ENCODE measurements at places on chromosomes 4 and X.

DNA sequence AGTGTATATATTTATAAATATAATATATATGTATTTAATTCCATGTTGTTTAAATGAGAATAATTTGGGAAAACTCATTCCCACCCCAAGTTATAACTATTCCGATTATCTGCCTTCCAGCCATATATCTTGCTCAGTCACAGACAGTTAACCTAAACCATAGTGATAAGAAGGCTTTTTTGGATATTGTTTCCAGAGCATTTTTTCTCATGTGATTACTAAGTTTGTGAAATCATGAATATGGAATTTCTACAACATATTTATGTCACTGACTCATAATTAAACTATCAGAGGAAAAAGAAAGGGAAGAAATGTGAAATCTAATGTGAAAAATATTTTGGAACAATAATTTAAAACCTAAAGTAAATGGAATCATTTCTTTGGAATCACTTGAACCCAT, 1163.5 kb upstream of the PABPC4L start:
- DNase-seq = no peak

GRCh38 chr4:185508181-185508580, 27.1 kb downstream of the PDLIM3 start:
- no peak for DNase-seq

DNA sequence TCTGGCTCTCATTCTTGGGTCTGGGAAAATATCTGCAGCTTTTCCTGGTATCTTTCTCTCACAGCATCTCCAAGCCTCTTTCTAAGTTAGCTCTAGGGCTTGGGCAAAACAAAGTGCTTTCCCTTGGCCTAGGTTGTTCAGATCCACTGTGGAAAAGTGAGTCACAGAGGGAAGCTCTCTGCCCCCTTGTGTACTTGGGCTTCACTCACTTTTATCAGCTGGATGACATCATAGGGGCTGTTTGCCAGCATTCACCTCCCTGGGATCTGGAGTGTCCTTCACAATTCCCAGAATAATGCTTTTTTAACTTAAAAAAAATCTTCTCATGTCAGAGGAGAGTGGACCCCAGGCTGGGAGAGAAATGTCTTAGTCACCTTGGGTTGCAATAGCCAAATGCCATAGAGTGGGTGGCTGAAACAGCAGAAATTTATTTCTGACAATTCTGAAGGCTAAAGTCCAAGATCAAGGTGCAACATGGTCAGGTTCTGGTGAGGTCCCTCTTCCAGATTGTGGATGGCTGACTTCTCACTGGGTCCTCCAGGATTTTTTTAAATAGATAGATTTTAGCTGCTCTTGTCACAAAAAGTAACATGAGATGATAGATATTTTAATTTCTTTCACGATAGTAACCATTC, 247.8 kb downstream of the SH2D1A start:
- DNase-seq = no peak

GRCh38 chrX:10101269-10101668, 55.5 kb upstream of the CLCN4 start:
- no peak for DNase-seq

DNA sequence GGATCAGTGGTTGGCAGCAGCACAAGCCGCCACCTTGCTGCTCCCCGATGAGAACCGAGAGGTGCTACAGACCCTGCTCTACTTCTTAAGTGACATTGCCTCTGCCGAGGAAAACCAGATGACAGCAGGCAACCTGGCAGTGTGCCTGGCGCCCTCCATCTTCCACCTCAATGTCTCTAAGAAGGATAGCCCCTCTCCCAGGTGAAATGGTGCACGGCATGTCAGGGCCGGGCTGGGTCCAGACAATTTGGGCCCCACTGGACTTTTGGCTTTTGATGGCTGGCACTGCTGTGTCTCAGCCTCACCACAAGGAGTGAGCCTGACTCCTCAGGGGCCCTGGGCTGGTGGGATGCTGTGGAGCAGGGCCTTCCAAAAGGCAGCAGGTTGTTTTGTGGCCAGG, 74.1 kb downstream of the STARD8 start:
- DNase-seq = no peak

- no peak for DNase-seq
Observed at GRCh38 chrX:15616531-15616930, 15.8 kb upstream of the ACE2 start.

GRCh38 chrX:44012484-44013096, 39.4 kb upstream of the NDP start:
- no peak for DNase-seq

DNA sequence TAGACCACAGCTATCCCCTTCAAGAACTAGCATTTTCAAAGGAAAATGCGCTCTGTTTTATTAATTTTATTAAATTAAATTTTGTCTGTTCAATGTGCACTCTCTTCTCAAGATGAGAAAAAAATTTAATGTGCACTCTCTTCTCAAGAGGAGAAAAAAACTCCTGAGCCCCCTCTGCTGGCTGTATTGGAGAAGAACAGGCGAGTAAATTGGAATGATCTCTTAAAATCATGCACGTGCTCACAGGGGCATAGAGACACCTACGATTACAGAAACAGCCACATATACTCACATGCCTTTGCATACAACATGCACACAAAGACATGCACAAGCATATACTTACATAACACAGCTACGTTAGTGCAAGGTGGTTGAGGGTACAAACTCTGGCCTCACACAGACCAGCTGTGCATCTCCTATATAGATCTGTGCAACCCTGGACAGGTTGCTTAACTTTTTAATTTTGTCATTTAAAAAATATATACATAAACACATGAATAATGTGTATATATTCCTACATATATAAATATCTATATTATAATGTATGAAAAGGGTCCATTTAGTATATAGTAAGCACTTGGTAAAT, 176.2 kb upstream of the CXorf66 start:
- DNase-seq = no peak

DNA sequence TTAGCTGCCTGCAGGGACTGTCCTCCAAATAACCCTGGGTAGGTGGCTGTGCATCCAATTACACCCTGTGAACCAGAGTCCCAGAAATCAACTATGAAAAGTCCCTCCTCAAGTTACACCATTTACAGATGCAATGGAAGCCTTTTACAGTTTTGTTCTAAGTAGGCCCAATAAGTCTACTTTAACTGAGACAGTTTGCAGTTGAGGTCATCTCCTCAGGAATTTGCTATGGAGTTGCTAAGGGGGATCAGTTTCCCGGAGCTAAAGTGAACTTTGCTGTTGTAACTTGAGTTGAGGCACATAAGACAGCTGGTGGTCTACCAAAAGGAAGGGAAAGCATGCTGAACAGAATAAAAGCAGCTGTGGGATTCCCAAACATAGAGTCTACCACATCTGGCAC, 121.6 kb upstream of the STK26 start:
- no peak for DNase-seq

DNA sequence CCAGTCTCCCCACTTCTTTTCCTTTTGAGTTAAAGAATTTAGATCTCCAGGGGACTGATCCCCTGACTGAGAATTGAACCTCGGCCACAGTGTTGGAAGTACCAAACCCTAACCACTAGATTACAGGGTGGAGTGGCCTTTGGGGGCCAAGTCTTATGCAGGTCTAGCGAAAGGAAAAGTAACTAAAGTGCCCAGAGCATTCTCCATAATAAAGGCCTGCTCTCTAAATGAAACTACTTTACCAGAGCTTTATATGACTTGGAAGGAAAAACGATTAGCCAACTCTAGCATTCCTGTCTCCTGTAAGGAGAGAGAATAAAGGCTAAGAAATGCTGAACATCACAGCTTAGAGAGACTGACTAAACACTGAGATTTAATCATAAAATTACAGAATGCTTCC, 788.0 kb downstream of the C4orf33 start:
- no peak for DNase-seq

- DNase-seq = no peak
Observed at GRCh38 chr4:7384003-7384928, 50.5 kb downstream of the PSAPL1 start.

DNA sequence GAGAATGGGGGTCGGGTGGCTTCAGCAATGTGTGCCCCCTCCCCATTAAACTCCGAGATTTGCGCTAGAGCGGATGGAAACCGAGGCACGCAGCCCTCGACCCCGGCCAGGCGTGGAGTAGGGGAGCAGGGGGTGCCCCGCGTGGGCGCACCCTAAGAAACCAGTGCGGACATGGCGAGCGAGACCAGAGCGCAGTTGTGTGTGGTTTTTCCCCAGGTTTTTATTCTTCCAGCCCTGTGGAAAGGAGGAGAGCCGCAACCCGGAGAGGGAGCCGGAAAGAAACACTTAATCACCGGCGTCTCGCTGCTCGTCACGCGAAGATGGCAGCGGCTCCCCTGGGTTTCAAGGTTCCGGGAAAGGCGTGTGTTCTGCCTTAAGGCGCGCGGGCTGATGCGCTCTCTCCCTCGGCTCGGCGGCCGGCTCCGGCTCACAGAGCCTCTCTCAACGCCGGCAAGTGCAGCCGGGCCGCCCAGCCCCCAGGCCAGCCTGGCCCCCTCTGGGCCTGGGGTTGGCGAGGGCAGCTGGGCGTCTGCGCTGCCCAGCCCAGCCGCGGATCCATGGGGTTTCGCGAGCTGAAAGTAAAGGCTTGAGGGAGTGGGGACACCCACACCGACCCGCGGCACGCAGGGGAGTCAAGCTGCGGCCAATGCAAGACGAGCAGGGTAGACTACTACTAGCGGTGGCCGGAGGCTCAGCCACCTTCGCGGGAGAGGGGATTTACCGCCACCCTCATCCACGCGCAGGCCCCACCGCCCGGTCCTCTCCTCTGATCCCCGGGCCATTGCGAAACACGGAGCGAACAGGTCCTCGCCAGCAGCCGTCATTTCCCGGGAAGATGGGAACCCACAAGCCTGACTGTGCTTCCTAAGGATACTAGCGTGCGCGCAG, 74.0 kb upstream of the BCOR start:
- DNase-seq = no peak

DNA sequence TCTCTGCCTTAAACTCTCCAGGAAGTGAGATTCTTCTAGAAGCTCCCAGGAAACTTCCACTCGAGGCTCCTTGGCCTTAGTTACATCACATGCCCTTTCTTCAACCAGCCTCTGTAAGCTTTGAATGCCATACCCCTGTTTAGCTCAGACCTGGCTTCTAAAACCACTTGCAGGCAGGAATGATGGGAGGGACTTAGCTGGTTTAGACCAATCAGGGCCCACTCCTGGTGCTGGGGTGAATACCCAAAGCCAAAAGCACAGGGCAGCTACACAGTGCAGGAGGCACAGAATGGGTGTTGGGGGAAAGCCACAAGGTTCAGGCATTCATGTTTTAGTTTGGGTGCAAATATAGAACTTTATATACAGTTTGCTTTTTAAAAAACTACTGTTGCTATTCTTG, 296.2 kb downstream of the FRMPD4 start:
- no peak for DNase-seq

GRCh38 chr4:85762529-85762871, 287.6 kb downstream of the ARHGAP24 start:
- no peak for DNase-seq

GRCh38 chr4:1009542-1010394, 1.7 kb upstream of the FGFRL1 start:
- DNase-seq = peak; percentile 77

DNA sequence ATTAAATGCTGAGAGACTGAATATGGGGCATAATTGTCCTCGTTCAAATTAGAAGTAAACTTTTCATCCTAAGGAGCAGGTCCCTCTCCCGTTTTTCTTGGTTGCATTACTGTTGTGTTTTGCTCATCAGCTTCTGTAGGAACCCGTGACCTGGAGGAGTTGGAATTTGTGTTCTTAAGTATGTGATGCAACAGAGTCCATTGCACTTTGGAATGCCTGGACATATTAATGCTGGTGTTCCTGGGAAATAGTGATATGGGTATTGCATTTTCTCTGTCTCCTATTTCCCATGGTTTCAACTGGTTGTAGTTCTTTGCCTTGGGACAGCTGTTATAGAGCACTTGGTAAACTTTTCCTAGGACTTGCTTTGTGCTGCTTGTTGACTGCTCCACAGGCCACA, 417.8 kb upstream of the LCORL start:
- no peak for DNase-seq

DNA sequence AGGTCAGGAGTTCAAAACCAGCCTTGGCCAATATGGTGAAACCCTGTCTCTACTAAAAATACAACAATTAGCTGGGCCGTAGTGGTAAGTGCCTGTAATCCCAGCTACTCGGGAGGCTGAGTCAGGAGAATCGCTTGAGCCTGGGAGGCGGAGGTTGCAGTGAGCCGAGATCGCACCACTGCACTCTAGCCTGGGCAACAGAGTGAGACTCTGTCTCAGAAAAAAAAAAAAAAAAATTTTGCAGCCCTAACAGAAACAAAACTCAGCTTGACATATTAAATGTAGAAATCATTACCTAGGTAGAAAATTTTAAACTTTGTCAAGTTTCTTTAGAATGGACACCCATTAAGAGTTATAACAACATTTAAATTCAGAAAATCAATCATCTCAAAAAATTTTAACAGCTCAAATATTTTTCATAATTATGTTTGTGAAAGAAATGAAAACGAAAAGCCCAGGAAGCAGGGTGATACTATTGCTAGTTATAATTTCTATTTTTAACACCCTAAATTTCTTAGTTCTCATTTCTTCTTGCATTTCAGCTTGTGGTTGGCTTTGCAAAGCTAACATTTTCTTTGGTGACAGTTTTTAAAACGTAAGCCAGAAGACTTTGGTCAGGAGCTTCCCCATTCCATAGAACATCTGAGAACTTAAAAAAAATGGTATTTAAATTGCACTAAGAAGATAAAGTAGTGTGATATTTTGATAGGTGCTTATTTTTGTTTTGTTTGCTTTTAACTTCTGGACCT, 33.3 kb upstream of the RBBP7 start:
- no peak for DNase-seq

DNA sequence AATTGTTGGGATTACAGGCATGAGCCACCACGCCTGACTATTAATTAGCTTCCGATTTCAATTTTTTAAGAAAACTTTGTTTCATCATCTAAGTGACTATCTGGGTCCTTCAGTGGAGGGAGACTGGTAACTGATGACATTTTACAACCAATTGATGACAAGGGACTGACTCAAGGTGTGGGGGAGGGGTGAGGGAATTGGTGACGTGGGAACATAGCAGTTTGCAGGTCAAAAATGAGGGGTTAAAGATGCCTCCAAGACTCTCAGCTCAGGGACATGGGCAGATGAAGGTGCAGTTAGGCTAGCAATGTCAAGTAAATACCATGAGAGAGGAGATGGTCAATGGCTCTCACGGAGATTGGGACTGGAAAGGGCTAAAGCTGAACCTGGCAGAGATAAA, 5.7 kb upstream of the FAM9C start:
- no peak for DNase-seq

DNA sequence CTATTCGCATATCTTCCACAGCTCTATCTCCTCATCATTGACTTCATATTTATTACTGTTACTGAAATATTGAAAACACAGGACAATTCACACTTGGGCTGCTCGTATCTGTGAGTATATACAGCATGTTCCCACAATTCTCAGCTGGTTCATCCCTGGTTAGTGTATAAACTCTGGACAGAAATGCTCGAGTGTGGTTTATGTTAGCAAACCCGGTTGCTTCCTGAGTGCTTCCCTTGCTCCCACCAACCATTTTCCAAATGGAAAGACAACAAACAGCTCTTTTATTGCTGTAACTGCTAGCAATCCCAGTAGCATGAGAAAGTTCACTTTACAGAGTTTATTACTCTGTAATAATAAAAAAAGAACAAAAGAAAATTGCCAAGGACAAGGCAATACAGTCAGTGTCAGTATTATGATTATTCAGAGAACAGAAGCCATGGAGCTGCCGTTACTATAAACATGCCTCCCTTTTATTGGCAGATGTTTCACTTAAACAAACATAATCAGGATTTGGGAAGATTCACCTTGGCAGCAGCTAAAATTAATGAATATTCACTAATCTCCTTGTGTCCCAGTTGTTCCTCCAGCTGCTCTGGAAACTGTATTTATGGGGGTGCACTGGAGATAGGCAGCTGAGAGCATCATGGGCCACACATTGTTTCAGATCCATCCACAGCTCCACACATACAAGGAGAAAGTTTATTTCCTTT, 134.1 kb upstream of the GUCY1A1 start:
- no peak for DNase-seq
